SIG-M5 (cell line): ENCODE measurements at places on chromosomes 16 and 17.

- no peak for DNase-seq
Observed at GRCh38 chr17:4425398-4425797, 8.3 kb upstream of the SPNS3 start.

DNA sequence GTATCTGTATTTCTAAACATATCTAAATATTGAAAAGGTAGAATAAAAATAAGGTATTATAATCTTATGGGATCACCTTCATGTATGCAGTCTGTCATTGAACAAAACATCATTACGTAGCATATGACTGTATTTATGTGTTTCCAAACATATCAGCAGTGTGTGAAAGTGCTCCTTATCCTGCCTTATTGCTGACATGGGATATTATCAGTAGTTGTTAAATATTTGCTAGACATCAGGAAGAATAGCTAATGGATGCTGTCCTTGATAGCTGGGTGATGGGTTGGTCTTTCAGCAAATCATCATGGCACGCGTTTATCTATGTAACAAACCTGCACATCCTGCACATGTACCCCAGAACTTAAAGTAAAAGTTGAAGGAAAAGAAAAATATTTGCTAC lies 59.1 kb upstream of the FAM20A start:
- DNase-seq = no peak

DNA sequence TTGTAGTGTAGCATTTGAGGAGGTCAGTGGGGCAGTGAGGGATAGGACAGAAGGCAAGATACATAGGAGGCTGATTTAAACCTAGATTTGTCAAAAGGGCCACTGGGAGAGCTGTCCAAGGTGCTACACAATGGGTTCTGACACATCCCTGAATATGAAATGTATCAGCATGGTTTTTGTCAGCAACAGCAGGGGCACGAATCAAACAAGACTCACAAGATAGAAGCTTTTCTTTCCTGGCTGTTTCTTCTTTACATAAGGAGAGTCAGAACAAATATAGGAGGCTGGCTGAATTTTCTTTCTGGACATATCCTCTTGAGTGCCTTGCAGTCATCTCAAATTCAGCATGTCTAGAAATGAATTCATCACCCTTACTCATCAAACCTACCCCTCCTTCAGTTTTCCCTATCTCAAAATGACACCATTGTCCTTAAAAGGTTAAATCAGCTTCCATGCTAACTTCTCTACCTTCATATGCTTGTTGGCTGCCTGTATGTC lies 130.5 kb downstream of the NPIPB5 start:
- no peak for DNase-seq

GRCh38 chr16:12421688-12422087 lies 382.0 kb downstream of the CPPED1 start:
- no peak for DNase-seq

DNA sequence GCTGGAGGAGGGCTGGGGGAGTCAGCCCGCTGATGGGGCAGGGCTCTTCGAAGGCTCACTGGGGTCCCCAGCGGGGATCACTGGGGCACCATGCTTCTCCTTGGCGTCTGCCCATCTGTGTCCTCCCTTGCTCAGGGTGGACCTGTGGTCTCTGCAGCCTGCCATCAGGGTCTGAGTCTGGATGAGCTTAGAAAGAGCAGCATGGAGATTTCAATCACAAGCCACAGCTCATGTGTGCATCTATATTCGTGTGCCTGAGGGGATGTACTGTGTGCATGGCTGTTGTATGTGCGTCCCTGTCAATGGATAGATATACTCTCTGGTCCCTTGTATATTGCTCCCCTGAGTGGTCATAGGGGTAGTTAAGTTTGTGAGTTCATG lies 126.6 kb upstream of the SDK2 start:
- no peak for DNase-seq

- peak; percentile 82 for DNase-seq
Observed at GRCh38 chr17:51372345-51373004, 112.1 kb downstream of the UTP18 start.

DNA sequence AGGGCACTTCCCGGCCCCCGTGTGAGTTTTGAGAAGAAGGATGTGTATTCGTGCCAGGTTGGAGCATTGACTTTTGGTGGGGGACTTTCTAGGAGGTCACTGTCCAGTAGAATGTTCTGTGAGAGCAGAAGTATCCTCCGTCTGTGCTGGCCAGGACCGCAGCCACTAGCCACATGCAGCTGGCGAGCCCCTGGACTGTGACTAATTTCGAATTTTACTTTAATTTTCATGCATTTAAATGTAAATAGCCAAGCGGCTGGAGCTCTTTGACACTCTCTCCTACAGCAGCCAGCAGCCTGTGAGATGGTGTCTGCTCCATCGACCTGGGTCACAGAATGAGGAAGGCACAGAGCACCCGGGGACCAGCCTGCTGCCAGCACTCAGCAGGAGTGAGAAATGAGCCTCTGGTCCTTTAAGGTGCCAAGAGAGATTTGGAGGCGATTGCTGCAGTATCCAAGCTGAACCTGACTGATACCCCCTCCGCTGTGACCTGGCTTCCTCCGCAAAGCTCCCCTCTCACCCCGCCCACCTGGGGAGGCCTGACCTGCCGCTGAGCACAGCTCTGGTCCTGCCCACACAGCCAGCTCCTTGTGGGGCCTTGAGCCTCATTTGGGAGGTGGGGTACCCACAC lies 7.8 kb downstream of the ATP2A3 start:
- DNase-seq = no peak

- no peak for DNase-seq
Observed at GRCh38 chr17:51674579-51675255, 414.4 kb downstream of the UTP18 start.

DNA sequence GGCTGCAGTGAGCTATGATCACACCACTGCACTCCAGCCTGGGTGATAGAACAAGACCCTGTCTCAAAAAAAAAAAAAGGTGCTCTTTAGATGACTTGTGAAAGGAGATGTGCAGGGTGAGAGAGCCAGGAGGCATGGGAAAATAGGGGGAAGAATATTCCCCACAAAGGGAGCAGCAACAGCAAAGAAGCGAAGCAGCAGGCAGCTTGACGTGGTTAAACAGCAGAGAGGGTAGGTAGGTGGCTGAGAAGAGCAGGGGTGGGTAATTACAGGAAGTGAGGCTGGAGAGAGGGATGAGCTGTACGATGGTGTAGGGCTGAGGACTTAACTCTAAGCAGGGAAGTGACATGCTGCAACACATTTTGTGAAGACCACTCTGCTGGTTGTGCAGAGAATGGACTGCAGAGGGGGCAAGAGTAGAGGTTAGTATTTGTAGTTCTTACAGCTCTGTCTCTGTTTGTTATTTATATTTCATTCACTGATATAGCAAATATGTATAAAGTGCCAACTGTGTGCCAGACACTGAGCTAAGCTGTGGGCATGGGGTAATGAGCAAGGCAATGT lies 1.6 kb downstream of the HEATR3 start:
- DNase-seq = peak; percentile 17

- DNase-seq = no peak
Observed at GRCh38 chr16:68202091-68202519, 33.8 kb downstream of the ESRP2 start.

DNA sequence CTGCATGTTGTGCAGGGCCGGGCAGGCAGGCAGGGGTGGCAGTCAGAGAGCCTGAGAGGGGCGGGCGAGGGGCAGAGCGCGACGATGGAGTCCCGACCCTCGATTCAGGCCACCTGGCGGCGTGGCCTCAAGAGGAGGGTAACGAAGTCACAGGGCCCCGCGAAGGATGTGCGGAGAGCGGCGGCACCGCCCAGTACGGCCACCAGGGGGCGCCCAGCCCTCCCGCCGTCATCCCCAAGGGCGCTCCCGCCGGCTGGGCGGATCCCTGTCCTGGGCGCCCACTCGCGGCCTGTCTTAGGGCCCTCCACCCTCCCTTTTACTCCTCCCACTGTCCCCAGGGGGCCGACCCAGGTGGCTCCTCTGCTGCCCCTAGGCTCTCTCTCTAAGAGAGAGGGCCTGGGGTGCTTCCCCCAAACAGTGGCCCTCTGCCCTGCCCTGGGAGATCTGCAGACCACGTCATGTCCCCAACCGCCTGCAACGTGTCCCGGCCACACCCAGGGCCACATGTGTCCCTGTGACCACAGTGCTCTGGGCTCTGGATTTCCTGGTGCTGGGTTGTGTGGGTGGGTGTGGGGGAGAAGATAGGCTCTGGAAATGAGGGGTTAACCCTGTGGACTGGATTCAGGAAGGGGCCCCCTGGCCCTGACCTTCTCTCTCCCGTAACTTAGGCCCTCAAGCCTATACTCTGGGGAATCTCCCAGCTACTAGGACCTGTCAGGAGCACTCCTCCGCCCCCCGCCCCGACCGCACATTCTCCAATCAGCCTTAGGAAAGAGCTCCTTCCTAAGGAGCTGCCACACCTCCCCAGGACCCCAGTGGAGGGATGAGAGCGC lies 5.9 kb downstream of the DPEP2 start:
- DNase-seq = no peak

DNA sequence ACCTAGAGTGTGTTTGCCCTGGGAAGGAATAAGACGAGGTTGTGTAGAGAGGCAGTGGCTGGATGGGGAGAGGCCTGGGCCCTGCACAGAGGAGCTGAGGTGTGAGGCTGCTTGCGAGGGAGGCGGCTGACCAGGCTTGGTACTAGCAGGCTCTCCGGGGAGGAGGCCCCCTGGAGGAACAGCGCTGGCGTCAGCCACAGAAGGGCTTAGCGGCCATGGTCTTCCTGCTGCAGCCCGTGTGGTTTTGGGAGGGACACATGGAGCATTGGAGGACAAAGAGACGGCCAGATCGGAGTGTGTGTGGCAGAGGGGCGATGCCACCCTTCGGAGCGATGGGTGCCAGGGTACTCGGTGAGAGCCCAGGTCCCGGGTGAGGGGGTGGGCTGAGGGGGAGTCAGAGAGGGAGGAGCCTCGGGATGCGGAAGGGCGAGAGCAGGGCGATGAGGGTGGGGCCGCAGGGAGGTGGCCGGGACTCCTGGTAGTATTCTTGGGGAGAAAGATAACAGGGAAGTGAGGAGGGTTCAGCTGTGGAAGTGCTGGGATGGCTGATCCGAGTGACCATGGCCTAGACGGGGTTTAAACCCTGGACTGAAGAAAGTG lies 8.3 kb downstream of the BANP start:
- DNase-seq = no peak

- no peak for DNase-seq
Observed at GRCh38 chr16:35689764-35690163, 2230.4 kb downstream of the TP53TG3F start.

DNA sequence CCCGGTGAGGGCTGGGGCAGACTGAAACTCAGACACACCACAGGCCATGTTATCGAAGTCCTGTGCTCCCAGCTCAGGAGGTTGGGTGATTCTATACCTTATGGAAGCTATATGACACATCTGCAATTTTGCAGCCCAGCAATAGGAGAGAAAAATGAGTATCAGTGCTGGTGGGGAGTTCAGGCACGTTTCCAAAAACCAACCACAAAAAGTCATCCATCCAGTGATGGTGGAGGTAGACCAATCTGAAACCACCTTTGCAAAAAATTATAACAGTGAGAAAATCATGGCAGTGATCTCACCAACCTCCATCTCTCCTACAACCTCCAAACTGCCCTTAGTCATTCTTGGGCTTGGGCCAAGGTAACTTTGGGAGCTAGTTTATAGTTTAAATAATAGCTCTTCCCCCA lies 327.9 kb downstream of the SLC39A11 start:
- DNase-seq = no peak

GRCh38 chr17:50630524-50631194 lies 4.0 kb upstream of the ABCC3 start:
- DNase-seq = no peak

GRCh38 chr17:288802-289356 lies 63.7 kb downstream of the RPH3AL start:
- no peak for DNase-seq

DNA sequence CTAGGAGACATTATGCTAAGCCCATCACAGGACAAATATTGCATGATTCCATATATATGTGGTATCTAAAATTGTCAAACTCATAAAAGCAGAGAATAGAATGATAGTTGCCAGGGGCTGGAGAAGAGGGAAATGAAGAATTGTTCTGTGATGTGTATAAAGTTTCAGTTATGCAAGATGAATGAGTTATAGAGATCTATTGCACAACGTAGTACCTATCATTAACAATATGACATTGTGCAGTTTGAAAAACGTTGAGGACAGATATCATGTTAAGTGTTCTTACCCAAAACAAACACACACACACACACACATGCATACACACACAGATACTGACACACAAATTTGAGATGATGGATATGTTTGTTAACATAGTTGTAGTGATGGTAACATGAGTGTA lies 871.6 kb upstream of the GOT2 start:
- no peak for DNase-seq

GRCh38 chr17:64718058-64718457 lies 56.0 kb upstream of the SMURF2 start:
- DNase-seq = no peak

DNA sequence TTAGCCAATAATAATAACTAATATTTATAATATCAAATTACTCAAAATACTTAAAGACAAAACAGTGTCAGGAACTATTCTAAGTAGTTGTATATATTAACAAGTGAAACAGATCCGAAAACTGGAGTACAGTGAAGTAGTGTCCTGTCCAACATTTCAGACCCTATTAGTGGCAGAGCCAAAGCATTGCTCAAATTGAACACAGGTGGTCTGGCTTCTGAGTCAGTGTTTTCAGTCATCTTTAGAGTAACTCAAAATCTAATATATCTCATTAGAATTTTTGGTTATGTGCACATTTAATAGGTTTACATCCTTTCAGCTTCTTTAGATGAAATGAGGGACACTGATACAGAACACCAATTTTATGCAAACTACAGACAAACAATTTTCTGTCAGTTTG lies 652.5 kb downstream of the CDH11 start:
- no peak for DNase-seq

DNA sequence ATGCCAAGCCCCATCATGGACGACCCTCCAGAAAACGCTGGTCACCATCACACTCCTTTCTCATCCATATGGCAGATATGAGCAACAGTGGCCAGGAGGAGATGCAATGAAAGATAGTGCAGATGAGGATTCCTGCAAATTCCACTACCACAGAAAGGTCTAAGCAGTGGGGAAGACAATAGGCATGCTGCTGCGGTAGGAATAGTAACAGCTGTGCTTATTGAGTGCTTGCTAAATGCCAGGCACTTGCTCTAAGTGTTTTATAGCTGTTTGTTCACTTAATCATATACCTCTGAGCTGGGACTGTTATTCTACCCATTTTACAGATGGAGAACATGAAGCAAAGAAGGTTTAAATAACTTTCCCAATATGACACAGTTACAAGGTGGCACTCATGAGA lies 46.6 kb upstream of the AKAP1 start:
- DNase-seq = no peak
